B cell (primary cell): ENCODE measurements at places on chromosomes 7 and 10. TPM values are rescaled to one million over a fixed set of nuclear protein-coding genes. Genes with fewer than 3 reads are reported as not detected.

DNA sequence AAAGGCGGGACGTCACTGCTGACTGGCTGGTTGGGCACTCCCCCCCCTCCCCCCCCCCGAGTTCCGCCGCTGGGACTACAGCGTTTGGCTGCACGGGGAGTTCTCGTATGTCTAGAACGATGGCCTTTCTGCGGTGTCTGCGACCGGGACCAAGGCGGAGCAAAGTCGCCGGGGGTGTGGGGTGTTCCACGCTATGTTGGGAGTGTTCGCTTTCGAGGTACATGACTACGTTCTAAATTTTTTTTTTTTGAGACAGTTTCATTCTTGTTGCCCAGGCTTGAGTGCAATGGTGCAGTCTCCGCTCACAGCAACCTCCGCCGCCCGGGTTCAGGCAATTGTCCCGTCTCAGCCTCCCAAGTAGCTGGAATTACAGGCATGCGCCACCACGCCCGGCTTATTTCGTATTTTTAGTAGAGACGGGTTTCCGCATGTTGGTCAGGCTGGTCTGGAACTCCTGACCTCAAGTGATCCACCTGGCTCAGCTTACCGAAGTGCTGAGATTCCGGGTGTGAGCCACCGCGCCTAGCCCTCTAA is 573 bp upstream of the IDI1 start:
- DNase-seq, result no peak

DNA sequence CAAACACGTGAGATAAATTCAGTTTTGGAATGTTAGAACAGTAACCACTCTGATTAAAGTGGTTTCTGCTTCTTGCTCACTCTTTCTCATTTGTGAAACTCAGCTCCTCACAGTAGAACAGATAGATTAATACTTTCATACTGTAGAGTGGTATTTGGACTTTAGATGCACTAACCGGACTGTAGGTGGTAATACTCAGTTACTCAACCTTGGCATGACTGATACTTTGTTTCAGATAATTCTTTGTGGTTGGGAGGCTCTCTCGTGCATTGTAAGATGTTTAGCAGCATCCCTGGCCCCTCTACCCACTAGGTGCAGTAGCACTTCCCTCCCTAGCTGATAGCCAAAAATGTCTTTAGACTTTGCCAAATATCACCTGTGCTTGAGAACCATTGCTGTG is 37.6 kb downstream of the MCU start:
- no peak for DNase-seq

- no peak for DNase-seq
Measured at GRCh38 chr10:19788075-19788686, 28.1 kb upstream of the PLXDC2 start.

DNA sequence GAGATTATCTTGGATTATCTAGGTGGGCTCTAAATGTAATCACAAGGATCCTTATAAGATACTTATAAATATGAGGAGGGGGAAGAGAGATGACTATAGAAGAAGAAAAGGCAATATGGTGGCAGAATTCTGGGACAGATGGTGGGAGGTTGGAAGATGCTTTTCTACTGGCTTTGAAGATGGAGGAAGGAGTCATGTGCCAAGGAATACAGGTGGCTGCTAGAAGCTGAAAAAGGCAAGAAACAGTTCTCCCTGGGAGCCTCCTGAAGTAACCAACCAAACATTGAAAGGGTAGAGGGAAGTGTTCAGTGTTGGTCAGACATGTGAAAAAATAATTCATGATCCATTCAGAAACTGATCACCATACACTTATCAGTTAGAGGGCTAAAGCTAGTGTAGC is 213.3 kb downstream of the WDR11 start:
- DNase-seq, result no peak

- no peak for DNase-seq
Measured at GRCh38 chr7:36683695-36684357, 40.5 kb downstream of the AOAH start.

DNA sequence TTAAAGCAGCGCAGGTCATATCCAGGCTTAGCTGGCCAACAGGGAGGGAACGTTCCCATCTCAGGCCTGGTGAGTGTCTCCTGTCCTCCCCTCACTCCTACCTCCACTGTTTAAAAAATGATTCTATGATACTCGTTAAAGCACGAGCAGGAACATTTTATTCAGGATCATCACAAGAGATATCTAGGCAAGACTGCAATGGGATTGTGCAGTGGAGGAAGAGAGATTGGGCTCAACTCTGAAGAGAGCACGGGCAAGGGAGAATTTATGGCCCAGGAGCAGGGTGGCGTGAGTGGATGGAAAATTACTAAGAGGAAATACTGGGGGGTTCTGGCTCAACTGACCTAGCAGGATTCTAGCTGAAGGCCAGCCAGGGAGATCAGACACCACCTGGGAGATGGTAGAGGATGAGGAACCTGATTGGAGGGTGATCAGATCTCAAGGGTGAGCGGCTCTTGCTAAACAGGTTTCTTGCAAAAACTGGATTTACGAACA is 9.0 kb upstream of the HSPB1 start:
- no peak for DNase-seq

- no peak for DNase-seq
Measured at GRCh38 chr7:80057488-80057887, 77.1 kb upstream of the GNAI1 start.

DNA sequence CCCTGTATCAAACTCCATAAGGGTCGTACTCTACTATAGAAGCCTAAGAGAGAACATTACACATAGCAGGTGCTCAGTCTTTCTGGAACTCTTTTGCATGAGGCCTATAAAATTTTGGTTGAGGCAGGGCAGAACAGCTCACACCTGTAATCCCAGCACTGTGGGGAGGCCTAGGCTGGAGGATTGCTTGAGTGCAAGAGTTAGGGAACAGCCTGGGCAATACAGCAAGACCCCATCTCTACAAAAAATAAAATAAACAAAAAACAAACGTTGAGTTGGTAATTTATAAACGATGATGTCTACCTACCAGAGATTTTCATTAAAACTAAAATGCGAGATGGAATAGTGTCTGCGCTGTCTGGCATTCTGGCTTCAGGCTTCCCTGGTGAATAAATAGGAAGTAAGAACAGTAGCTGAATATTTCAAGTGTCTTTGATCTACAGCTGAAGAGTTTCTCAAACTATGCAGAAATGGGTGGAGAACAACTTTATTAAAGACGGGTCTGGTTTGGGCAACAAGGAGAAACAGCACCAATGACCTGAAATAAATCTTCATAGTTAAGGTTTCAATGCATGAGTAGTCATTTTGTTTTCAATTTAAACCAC is 774 bp downstream of the PON2 start:
- DNase-seq, result no peak

- no peak for DNase-seq
Measured at GRCh38 chr7:158193446-158193845, 394.2 kb downstream of the PTPRN2 start.

DNA sequence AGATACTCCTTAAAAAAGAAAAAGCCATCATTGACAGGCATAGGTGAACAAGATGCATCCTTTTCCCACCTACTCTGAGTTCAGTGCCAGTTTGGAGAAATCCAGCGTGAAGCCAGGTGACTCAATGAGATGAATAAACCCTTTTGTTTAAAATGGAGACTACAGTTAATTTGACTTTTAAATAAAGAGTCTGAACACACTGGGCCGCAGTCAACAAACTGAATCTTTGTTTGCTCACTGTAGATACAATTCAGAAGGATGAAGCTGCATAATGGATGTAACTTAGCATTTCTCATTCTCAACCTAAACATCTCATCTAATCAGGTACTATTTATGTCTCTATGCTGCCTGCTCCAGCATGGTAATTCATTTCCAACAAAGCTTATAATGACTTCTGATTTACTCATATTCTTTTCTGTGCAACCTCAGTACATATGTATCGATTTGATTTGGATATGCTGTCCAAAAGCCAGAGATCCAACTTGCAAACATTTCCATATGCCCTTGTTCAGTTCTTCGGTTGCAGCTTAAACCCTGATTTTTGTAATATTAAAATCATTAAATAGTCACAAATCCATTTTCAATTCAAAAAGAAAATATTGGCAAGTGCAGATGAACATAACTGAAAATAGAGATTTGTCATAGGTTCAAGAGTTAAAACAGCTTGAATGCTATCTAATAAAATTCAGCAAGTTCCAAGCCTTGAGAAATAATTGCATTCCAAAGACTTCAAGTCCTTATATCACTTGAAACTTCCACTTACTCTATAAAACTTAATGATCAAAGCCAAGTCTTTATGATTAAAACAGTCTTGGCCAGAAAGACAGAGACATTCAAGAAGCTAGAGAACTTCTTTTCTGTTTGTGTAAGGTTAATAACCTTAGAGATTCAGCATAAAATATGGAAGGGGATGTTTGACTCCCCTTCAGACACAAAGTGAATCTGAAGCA is 67.8 kb downstream of the CPVL start:
- DNase-seq, result no peak

DNA sequence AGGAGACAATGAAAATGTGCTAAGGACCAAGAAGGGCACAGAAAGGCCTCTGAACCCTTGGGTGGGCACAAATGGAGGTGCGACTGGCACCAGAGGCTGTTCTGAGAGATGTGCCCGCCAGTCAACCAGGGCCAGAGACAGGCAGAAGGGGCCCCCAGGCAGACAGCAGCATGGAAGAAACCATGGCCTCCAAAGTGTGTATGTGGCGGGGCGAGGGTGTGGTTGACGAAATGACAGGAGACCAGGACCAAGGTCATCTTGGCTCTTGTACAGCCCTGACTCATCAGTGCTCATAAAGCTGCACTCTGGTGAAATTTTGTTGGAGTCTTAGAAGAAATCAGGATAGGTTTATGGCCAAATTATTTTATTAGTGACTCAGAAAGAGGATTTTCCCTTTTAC is 4.0 kb upstream of the MRPS24 start:
- DNase-seq, result no peak

DNA sequence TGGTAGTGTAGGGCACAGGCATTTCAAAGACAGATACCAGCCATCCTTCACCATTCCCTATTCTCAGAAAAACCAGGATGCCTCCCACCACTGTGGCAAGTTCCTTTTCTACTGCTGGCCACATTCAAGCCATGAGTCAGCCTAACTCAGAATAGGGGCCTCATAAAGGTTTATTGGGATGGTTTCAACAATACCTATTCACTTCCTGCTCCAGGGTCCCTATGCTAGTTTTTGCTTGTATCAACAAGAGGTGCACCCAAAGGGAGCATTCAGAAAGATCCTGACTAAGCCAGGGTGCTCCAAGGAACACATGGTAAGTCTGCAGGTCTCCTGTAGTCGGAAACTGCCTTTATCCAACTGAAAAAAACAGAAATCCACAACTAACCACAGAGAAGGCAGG is 76.9 kb upstream of the EGR2 start:
- DNase-seq, result no peak

KCP gene
- total RNA-seq, result 3.8 and 3.9 TPM in 2 replicates

OR13A1 gene
- 2.3 TPM in 2 replicates for total RNA-seq

UNCX gene
- not detected in 2 replicates for total RNA-seq

FAS gene
- total RNA-seq, result 11.5 and 13.7 TPM in 2 replicates

DGKI gene
- not detected in 2 replicates for total RNA-seq
